ENCODE measurements at places on chromosomes 16 and 17. TPM values are rescaled to one million over a fixed set of nuclear protein-coding genes. Genes with fewer than 3 reads are reported as not detected.
A peak's percentile ranks its signal among the peaks of the same experiment; 100 is the strongest.

DNA sequence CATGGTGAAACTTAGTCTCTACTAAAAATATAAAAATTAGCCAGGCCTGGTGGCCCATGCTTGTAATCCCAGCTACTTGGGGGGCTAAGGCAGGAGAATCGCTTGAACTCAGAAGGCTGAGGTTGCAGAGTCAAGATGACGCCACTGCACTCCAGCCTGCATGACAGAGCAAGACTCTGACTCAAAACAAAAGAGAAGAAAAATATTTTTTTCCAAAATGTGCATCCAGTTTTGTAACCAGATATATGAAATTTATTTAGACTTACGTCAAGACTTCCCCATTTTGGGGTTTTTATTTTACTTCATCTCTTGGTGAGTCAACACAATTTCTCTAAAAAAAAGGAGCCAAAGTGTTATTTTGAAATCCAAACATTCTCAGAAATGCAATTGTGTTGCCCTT, 5.5 kb upstream of the TM4SF5 start:
- DNase-seq = no peak
- no peaks in the 10 kb centered on the region for H3K36me3 ChIP-seq
- no peaks in the 10 kb centered on the region for H3K27me3 ChIP-seq
- H3K27ac ChIP-seq = no peak overlapping the region
- no peaks in the 10 kb centered on the region for H3K4me1 ChIP-seq

DNA sequence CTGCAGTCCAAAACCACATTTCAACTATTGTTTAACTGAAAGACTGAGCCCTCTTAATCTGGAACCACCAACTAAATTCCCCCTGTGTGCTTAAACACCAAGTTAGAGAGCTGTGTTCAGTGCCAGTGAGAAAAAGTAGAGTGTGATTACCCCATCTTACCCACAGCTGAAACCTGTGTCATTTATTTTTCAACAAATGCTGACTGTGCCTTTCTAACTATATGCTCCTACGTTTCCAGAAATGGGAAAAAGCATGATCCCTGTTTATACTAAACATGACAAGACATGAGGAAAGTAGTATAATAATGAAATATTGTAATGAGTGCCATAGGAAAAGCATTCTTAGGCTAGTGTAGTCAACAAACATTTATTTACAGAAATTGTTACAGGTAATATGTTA, 7.4 kb upstream of the TOX3 start:
- H3K4me3 ChIP-seq = no peak overlapping the region
- peak overlapping the region; percentile 18 for H3K27ac ChIP-seq
- H3K27me3 ChIP-seq = no peaks in the 10 kb centered on the region

DNA sequence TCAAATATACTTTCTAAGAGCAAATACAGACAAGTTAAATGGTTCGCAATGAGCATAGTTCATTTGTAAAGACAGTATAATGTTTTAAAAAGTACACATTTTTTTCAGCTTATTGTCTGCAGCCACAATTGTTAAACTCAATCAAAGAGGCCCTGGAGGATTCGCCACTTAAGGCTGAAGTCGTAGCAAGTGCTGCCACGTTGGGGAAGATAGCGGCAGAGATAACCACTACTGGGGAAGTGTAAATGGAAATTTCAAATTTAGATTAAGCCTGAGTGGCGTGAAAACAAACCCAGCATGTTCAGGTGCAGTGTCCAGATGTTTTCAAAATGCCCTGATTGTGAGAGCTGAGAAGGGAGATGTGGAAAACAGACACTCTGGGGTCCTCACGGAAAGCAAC, 8.4 kb downstream of the PMP22 start:
- H3K36me3 ChIP-seq = no peaks in the 10 kb centered on the region
- no peaks in the 10 kb centered on the region for H3K27me3 ChIP-seq
- H3K4me1 ChIP-seq = peaks cover 15% of the 10 kb centered on the region
- DNase-seq = no peak
- H3K4me3 ChIP-seq = no peak overlapping the region

GRCh38 chr17:56018211-56018610, 135.1 kb upstream of the ANKFN1 start:
- H3K36me3 ChIP-seq = no peaks in the 10 kb centered on the region
- H3K27me3 ChIP-seq = no peaks in the 10 kb centered on the region
- DNase-seq = no peak
- H3K27ac ChIP-seq = no peak overlapping the region
- H3K4me3 ChIP-seq = no peak overlapping the region

- H3K4me1 ChIP-seq = no peaks in the 10 kb centered on the region
- DNase-seq = no peak
- H3K4me3 ChIP-seq = no peak overlapping the region
- no peaks in the 10 kb centered on the region for H3K27me3 ChIP-seq
- no peaks in the 10 kb centered on the region for H3K36me3 ChIP-seq
These were observed 273.3 kb upstream of the CDH5 start for GRCh38 chr16:66093191-66093590.

DNA sequence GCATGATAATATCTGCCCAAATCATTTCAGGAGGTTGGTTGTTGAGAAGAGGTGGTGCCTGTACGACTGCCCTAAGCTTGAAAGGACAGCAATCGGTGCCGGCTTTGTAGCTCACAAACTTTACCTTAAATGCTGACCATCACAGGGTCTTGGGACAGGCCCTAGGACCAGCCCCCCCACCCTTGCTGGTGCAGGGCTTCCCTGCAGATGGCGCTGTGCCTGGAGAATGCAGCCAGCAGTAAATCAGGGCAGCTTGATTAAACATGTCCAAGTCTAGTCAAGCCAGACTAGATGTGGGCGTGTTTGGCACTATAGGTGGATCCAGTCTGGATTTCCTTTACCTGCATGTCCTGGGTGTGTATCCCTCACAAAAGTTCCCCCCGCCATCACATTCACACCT, 135.5 kb upstream of the CRHR1 start:
- H3K4me1 ChIP-seq = no peaks in the 10 kb centered on the region
- no peak overlapping the region for H3K27ac ChIP-seq
- no peaks in the 10 kb centered on the region for H3K36me3 ChIP-seq
- no peak overlapping the region for H3K4me3 ChIP-seq
- H3K27me3 ChIP-seq = no peaks in the 10 kb centered on the region

DNA sequence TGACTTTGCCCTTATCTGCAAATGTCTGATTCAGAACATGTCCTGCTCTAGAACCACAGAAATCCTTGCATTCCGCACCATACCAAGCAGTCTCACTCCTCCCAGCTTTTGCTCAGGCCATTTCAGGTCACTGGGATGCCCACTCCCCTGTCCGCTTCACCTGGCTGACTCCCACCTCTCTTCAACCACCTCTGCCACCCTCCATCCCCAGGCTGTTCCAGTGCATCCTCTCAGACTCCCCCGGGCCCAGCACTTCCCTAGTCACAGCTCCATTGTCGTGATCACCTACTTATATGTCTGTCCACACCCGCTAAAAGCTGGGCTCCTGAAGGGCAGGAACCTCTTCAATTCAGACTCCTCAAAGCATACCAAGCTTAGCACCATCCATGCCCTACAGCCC, 58.4 kb upstream of the CDH5 start:
- no peak for DNase-seq
- H3K27ac ChIP-seq = no peak overlapping the region
- H3K27me3 ChIP-seq = no peaks in the 10 kb centered on the region
- H3K36me3 ChIP-seq = no peaks in the 10 kb centered on the region

DNA sequence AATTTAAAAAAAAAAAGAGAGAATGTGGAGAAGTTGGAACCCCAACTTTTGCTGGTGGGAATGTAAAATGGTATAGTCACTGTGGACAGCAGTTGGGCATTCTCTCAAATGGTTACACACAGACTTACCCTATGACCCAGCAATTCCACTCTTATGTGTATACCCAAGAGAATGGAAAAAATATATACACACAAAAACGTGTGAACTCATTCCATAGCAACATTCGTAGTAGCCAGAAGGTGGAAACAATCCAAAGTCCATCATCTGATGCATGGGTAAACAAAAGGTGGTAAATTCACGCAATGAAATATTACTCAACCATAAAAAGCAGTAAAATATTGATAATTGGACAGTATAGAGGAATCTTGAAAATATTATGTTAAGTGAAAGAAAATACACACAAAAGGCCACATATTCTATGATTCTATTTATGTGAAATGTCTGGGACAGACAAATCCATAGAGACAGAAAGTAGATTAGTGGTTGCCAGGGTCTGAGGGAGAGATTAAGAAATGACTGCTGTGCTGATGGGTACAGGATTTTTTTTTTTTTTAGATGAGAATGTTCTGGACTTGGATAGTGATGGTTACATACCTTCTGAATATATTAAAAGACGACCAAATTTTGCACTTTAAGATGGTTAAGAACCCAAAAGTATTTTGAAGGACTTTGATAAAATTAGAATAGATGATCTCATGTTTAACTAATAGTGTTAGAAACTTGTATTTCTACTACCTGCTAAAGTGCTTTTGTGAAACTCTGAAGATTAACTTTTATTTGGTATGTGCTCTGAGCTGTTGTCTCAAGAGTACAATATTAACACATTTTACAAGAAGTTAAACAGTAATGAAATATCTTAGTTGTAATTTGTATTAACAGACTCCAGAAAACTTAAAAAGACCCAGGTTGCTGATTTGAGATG, 60.9 kb downstream of the MRTFB start:
- H3K36me3 ChIP-seq = no peaks in the 10 kb centered on the region
- H3K4me1 ChIP-seq = no peaks in the 10 kb centered on the region
- H3K4me3 ChIP-seq = no peak overlapping the region

DNA sequence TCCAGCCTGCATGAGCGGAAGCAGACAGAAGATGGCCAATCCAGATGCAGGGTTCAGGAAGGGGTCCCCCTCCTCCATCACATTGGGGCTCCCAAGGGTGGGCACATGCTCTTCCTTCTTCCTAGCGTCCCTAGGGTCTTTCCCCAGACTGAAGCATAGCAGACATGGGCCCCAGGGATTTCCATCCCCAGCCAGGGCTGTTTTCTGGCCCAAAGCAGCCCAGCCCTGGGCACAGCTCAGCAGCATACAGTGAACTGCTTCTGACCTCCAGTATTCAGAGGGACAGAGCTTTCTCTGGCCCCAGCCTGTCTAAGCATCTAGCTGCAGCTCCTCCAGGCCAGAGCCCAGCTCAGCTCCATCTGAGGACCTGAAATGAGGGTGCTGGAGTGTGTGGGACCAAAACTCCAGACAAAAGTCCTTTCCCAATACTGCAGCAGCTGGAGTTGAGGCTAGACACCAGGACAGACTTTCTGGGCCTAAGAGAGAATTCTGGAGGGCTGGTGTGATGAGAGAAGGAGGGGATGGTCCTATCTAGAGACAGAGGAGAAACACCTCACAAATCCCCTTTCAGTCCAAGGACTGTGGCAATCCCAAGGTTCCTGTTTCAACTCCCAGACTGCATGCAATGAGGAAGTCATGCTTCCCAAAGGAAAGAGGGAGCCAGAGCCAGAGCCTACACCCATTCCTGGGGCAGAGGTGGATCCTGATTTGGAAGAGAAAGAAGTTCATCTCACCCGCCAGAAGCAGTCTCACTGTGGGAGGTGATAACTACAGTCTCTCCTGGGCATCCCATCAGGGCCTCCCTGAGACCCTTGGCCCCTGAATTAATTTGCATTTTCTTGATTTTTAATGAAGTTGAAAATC, 4.5 kb upstream of the FOXN1 start:
- DNase-seq = peak; percentile 59
- no peak overlapping the region for H3K27ac ChIP-seq
- H3K4me1 ChIP-seq = no peaks in the 10 kb centered on the region
- H3K27me3 ChIP-seq = no peaks in the 10 kb centered on the region
- H3K36me3 ChIP-seq = no peaks in the 10 kb centered on the region

DNA sequence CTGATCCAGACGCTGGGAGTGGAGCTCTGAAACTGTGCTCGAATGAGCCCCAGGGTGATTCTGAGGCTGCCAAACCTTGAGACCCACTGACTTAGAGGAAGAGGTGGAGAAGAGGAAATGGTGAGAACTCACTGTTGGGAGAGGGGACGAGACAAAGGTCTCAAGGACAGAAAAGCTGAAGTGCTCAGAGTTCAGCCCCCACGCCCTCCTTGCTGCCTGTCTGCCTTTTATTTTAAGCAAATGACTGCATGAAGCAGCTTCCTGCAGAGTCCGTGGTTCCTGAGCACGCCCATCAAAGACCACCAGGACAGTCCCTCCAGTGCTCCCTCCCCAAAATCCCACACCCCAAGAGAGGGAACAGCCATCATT, 20.4 kb downstream of the COTL1 start:
- H3K4me1 ChIP-seq = peaks cover 4% of the 10 kb centered on the region
- H3K4me3 ChIP-seq = no peak overlapping the region
- H3K36me3 ChIP-seq = no peaks in the 10 kb centered on the region
- H3K27ac ChIP-seq = peak overlapping the region; percentile 30
- no peak for DNase-seq

DNA sequence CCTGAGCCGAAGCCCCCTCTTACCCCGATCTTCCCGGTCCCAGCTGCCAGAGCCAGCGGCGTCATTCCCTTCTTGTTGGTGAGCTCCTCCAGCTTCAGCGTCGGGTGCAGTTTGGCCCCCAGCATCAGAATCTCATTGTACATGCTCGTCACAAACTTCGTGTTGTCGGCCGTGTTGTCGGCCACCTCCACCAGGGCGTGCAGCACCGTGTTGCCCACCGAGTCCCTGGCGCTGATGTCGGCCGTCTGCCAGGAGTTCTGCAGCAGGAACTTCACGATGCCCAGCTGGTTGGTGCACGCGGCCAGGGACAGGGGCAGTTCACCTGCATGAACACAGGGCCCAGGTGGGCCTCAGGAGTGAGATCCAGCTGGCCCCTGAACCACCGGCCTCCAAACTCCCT, 19.4 kb downstream of the TRPV1 start:
- H3K4me1 ChIP-seq = no peaks in the 10 kb centered on the region
- H3K27me3 ChIP-seq = no peaks in the 10 kb centered on the region
- H3K27ac ChIP-seq = no peak overlapping the region
- no peak for DNase-seq
- no peaks in the 10 kb centered on the region for H3K36me3 ChIP-seq

- H3K4me3 ChIP-seq = no peak overlapping the region
- H3K27ac ChIP-seq = peak overlapping the region; percentile 11
- H3K36me3 ChIP-seq = no peaks in the 10 kb centered on the region
- H3K27me3 ChIP-seq = no peaks in the 10 kb centered on the region
These were observed 1.7 kb upstream of the PLK1 start for GRCh38 chr16:23676924-23677480.

DNA sequence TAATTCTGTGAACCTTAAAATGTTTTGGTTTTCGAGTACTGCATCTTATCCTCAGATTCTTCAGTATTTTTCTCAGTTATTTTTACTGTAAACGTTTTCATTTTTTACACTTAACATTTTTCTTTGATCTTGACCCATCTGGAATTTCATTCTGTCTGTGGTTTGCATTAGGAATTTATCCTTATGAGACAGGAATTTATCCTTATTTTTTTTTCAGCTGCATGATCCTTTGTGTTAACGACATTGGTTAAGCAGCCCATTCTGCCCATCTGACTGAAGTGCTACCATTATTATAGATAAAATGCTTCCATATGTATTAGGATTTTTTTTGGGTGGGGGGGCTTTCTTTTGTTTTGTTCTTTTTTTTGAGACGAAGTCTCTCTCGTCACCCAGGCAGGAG, 41.0 kb downstream of the SNX29 start:
- DNase-seq = no peak
- H3K4me3 ChIP-seq = no peak overlapping the region
- no peak overlapping the region for H3K27ac ChIP-seq
- H3K4me1 ChIP-seq = no peaks in the 10 kb centered on the region
- H3K36me3 ChIP-seq = no peaks in the 10 kb centered on the region
- H3K27me3 ChIP-seq = no peaks in the 10 kb centered on the region

WNT3 gene
- 0.64 TPM for total RNA-seq

NAA60 gene
- total RNA-seq = 56.8 TPM

TMEM238L gene
- total RNA-seq = 68.8 TPM

C17orf78 gene
- total RNA-seq = not detected

C17orf50 gene
- not detected for total RNA-seq

RNF222 gene
- total RNA-seq = not detected

CRHR1 gene
- total RNA-seq = not detected

CSH2 gene
- total RNA-seq = not detected
